ENCODE measurements at places on chromosomes 4 and X.

DNA sequence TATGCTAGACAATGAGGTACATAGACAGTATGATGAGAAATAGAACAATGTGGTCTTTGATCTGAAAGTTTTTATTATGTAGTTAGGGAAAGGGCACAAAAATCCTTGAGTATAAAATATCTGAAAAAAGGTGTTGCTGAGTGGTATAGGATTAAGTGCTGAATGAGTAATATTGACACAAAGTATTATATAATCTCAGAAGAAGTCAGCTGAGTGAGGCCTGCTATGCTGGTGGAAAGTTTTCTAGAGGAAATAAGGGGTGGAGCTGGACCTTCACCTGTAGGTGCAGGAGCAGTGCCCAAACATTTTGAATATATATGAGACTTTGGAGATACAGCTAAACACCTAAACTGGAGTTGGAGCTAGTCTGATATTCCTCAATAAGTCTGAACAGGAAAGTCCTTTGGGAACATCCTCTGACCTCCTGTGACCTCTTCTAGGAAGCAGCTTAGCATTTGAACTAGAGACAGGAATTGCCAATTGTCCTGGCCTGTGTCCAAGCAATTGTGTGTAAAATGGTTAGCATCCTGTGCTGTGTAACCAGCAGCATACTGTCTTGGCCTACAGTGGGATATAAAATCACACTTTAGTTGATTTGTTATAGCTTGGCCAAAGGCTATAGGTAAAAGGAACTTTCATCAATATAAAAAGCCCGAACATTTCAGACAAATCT is 285.3 kb downstream of the ANKRD50 start:
- DNase-seq: no peak

- DNase-seq: no peak
Observed at GRCh38 chrX:54435121-54435520, 5.1 kb upstream of the TSR2 start.

DNA sequence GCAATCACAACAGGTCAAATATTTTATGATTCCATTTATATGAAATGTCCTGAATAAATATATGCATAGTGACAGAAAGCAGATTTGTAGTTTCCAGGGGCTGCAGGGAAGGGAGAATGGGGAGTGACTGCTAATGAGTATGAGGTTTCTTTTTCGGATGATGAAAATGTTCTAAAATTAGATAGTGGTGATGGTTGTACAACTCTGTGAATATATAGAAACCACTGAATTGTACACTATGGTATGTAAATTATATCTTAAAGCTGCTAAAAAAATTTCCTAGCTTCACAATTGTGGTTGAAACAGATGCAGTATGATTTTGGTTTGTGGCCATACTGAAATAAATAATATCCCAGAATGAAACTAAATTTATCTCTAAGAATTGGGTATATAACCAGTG is 12.9 kb upstream of the IL2 start:
- no peak for DNase-seq

DNA sequence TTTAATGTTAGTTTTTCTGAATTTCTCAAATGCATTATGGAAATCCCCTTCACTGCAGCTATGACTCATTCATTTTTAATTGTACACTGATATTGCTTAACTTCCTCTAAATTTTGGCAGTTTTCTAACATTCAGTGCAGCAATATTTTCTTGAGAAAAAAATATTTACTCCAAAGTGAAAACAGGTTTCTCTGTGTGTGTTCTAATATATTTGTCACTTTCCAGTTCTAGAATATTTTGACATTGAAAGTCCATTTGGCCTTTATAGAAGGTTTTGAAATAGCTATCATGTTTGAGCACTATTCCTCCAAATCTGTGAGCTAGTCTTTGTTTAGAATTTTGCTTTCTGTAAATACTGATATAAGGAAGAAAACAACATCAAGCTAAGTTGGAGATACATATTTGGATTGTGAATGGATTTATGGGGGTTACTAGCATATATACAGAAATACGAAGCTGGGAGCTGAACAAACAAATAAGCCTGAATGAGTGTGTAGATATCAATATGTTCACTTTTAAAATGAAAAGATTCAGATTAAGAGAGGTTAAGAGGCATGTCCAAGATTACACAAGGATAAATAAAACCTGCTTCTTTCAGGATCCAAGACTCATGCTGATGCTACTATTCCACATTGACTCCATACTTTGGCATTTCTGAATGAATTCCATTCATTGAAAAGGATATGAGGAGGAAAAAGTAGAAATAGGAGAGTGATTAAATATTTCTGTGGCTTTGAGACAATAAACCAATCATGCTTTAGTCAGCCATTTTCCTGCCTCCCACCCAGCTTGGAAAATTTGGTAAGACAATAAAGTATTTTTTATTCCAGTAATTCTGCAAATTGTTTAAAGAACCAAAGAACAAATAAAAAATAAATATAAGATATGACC is 57.3 kb upstream of the SLIT2 start:
- no peak for DNase-seq

- DNase-seq: no peak
Observed at GRCh38 chr4:183011213-183011907, 87.7 kb upstream of the WWC2 start.

- DNase-seq: no peak
Observed at GRCh38 chrX:48890296-48890925, 7.2 kb downstream of the TIMM17B start.

DNA sequence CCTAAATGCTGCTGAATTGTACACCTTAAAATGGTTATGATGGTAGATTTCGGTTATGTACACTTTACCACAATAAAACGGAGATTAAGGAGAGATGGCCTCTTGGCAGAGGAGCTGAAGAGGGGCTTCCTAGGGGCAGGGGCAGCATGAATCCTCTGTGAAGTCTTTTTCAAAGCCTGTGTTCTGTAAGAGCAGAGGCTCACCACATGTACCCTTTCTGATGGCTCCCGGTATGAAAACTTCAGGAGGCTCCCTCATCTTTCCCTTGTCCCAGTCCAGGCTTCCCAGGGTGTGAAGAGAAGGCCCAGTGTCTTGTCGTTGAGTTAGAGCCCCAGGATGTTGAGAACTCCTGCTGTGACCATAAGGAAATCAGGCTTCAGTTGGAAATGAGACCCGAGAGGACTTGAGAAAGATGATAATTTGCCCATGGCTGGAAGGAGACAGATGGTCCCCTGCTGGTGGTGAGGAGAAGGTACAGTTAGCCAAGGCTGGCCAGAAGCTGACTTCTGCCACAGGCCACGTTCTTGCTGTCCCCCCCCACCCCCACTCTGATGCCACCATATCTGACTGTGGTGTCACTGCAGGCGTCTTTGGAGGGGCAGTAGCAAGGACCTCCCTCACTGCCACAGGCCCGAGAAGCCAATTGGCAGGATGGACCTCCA is 31.8 kb upstream of the MTM1 start:
- DNase-seq: no peak

DNA sequence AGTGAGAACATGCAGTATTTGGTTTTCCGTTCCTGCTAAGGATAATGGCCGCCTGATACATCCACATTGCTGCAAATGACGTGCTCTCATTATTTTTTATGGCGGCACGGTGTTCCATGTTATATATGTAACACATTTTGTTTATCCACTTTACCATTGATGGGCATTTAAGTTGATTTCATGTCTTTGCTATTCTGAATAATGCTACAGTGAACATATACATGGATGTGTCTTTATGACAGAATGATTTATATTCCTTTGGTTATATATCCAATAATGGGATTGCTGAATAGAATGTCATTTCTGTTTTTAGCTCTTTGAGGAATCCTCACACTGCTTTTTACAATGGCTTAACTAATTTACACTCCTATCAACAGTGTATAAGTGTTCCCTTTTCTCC is 1223.2 kb downstream of the RAPGEF2 start:
- no peak for DNase-seq

DNA sequence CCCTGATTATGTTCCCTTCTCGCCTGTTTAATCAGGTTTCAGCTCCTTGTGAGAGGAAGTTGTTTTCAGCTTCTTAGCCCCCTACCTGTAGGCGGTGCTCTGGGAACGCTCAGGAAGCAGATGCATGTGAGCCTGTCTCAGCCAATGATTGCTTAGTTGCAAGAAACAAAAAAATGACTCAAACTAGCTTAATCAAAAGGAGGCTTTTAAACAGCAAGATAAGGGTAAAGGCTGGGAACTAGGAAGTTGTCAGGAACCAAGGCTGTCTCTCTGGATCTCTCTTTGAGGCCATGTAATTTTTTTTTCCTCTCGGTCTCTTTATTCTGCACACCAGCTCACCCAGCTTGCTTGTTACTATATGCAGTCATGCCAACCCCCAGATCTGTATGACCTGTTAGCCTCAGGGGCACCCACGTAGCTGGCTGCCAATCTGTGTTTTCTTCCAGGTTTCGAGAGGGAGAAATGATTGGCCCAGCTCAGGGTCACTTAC is 109.1 kb downstream of the PTTG2 start:
- DNase-seq: no peak

GRCh38 chr4:36854554-36854953 is 390.0 kb upstream of the NWD2 start:
- no peak for DNase-seq

DNA sequence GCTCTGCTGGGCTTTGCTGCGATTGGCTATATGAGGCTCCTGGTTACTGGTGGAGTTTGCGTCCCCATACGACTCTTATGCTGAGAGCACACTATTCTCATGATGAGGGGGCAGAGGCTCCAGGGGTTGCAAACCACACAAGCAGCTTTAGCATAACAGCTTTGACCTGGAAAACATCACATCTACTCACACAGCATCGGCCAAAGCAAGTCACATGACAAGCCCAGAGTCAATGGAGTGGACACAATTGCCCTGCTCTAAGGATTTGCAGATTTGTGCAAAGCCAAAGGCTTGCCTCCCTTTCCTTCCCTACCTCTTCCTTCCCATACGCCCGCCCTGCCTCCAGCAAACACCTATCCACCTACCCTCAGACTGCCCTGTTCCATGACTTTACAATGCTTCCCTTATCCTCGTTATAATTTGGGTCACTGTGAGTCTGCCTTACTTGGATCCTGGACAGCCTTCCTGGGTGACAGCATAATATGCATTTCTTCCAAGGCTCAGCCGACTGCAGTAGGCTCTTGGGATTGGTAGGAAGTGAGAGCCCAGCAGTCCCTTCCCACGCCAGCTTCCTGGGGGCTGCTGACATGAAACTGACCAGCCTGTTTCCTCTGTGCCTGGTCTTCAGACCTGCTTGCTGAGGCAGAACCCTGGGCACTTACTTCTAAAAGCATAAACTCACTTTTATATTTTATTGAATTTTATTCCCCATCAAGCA is 208.2 kb upstream of the PSAPL1 start:
- no peak for DNase-seq

- DNase-seq: no peak
Observed at GRCh38 chrX:46838974-46839480, 2.2 kb downstream of the RP2 start.

DNA sequence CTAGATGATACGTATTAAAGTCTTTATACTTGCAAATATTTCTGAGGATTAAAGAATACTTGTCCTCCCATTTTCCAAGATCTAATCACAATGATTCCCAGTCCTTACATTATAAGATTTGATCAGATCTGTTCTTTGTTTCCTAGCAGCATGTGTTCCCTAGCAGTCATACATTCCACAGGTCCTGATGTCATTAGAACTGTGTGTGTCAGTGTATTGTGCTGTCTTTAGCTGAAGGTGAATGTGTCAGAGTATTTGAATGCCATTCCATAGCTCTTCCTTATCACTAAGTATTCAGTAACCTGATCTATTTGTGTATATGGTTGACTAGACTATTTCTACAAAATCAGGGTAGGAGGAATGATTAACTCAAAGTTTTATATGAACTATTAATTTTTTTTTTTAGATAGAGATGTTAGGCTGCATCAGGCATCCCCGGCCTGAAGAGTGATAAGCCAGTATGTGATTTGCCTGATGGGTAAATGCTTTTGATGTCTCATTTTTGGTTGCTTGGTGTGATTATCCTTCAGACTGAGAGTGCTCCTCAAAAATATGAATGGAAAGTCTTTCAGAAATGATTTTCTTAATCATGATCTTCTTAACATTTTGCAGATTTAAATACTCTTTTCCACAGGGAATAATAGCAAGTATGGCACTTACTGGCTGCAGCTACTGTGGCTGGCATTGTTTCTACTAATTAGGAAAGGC is 4.4 kb downstream of the ADGRL3 start:
- no peak for DNase-seq

DNA sequence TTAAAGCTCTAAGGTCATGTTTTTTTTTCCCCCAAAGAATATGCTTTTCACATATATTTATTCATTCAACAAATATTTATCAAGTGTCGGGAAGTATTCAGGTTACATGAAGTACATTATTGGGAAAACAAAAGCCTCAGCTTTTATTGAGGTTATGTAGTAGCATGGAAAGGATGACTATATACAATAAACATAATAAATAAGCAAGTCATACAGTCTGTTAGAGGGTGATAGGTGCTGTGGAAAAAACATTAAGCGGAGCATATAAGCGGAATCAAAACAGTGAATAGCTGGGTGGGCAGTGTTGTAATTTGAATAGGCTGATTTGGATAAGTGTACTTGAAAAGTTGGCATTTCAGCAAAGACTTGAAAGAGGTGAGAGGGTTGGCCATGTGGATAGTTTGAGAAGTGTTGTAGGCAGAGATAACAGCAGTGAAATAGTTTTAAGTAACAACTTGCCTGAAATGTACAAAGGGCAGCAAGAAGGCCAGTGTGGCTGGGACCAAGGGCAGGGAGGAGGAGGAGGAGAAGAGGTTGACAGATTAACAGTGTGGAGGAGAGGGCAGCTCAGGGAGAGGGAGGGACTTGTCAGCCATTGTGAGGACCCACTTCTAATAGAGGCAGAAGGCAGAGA is 558.7 kb downstream of the SPRY1 start:
- DNase-seq: no peak

GRCh38 chr4:13174926-13175325 is 309.2 kb downstream of the RAB28 start:
- no peak for DNase-seq

- no peak for DNase-seq
Observed at GRCh38 chr4:86927843-86928395, 6.9 kb upstream of the AFF1 start.

GRCh38 chr4:173590697-173591096 is 60.7 kb upstream of the HAND2 start:
- no peak for DNase-seq

GRCh38 chr4:154743683-154744340 is at the start of gene LRAT:
Gene LRAT, plus strand, starts transcription at chr4:154744000. Its CDS starts 327 bp downstream, at chr4:154744327.
- DNase-seq: no peak

- DNase-seq: no peak
Observed at GRCh38 chrX:117508021-117508420, 608.6 kb downstream of the KLHL13 start.

GRCh38 chr4:17468619-17469221 is 43.2 kb downstream of the QDPR start:
- DNase-seq: no peak

GRCh38 chrX:46758163-46758955 is 559 bp downstream of the SLC9A7 start:
- DNase-seq: no peak

DNA sequence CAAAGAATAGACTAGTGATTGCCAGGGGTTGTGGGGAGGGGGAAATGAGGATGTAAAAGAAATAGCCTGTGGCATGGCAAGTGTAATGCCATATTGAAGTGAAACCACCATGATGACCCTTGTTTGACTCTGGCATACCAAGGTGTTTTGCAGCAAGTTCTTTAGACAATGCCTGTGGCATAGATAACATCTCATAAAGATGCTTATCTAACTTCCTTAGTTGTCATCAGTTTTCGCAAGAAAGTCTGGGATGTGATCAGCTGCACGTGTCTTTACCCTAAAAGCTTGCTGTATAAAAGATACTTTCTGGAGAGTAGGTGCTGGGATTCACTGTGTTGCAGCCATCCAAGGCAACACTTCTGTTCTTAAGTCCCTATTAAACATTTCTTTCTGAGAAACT is 176.1 kb upstream of the MAGEB16 start:
- no peak for DNase-seq

All from activated CD8-positive, alpha-beta memory T cell treated with anti-CD3 and anti-CD28 coated beads for 4 hours (primary cell).